ENCODE measurements at places on chromosomes 13 and 19.

- DNase-seq = no peak
Measured at GRCh38 chr19:36103040-36103626, 7.8 kb upstream of the OVOL3 start.

DNA sequence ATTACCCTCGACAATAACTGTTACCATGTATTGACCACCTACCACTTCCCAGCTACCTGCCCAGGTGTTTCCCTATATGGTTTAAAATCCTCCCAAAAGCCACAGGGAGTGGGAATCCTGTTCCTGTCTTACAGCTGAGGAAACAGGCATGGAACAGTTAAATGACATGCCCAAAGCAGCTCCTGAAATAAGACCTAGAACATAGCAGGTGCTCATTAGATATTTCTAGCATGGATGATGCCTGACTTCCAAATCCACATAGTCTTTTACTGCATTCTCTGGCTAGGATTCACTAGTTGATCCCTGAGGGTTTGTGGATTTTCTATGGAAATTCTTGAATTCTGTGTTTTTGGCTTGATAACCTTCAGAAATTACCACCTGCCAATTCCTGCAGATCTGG, 13.0 kb downstream of the KCNN4 start:
- no peak for DNase-seq

GRCh38 chr13:100794575-100794974, 120.0 kb upstream of the TMTC4 start:
- no peak for DNase-seq

- no peak for DNase-seq
Measured at GRCh38 chr19:45772130-45772840, 3.2 kb upstream of the SIX5 start.

- DNase-seq = no peak
Measured at GRCh38 chr19:5537870-5538269, 29.9 kb downstream of the TINCR start.

GRCh38 chr13:21675095-21675991, 4.5 kb downstream of the FGF9 start:
- DNase-seq = peak; percentile 48

- no peak for DNase-seq
Measured at GRCh38 chr13:65054277-65054676, 2175.9 kb downstream of the PCDH9 start.

GRCh38 chr13:110056640-110057039, 250.3 kb downstream of the COL4A1 start:
- DNase-seq = no peak

- no peak for DNase-seq
Measured at GRCh38 chr13:68982961-68983619, 1124.5 kb upstream of the ATXN8OS start.

DNA sequence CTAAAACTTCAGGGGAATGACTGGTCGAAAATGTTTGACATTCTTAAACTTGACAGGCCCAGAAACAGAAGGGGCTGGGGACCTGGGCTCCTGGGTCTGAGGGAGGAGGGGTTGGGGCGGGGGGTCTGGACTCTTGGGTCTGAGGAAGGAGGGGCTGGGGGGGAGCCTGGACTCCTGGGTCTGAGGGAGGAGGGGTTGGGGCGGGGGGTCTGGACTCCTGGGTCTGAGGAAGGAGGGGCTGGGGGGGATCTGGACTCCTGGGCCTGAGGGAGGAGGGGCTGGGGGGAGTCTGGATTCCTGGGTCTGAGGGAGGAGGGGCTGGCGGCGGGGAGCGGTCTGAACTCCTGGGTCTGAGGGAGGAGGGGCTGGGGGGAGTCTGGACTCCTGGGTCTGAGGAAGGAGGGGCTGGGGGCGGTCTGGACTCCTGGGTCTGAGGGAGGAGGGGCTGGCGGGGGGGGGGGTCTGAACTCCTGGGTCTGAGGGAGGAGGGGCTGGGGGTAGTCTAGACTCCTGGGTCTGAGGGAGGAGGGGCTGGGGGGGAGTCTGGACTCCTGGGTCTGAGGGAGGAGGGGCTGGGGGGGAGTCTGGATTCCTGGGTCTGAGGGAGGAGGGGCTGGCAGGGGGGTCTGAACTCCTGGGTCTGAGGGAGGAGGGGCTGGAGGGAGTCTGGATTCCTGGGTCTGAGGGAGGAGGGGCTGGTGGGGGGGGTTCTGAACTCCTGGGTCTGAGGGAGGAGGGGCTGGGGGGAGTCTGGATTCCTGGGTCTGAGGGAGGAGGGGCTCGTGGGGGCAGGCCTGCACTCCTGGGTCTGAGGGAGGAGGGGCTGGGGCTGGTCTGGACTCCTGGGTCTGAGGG, 5.5 kb upstream of the KLK6 start:
- no peak for DNase-seq

- no peak for DNase-seq
Measured at GRCh38 chr13:92591117-92591516, 635.5 kb upstream of the GPC6 start.

DNA sequence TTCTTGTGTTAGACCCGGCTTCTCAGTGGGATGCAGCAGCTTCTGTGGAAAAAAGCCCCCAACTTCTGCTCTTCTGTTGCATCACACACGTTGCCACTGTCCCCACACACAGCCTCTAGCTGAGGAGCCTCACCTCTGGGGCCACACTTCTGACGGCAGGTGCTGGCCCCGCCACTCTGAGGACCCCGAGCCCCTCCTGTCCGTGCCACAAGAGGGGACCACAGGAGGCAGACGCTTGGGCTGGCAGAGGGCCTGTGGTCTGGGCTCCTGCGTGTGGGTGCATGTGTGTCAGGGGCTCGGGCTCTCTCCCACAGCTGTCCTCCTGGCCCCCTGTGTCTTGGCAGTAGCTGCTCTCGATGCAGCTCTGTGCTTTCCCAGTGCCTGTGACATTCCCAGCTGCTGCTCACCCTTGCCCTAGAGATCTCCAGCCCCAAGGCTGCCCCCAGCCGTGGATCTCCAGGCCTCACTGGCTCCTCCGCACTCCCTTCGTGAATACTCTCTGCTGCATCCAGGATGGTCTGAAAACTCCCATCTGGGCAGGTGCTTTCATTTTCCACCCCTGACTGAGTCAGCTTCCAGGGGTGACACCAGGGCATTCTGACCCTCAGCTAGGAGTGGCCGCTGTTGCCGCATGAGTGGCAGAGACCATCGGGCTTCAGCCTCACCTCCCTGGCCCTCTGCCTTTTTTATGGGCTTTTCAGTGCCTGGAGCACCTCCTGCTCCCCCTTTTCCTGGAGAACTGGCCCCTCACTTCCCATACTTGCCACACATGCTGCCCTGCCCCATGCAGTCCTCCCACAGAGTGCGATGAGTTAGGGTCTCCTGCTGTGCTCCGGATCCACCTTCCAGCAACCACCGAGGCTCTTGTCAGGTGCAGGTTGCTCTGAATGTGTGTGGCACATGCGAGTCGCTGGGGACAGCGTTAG, 13.7 kb downstream of the MAU2 start:
- DNase-seq = no peak

- no peak for DNase-seq
Measured at GRCh38 chr19:7492558-7492957, 3.7 kb upstream of the PEX11G start.

GRCh38 chr13:112885242-112885781, 83.7 kb upstream of the MCF2L start:
- DNase-seq = no peak

- DNase-seq = no peak
Measured at GRCh38 chr13:39373145-39373544, 229.8 kb downstream of the LHFPL6 start.

DNA sequence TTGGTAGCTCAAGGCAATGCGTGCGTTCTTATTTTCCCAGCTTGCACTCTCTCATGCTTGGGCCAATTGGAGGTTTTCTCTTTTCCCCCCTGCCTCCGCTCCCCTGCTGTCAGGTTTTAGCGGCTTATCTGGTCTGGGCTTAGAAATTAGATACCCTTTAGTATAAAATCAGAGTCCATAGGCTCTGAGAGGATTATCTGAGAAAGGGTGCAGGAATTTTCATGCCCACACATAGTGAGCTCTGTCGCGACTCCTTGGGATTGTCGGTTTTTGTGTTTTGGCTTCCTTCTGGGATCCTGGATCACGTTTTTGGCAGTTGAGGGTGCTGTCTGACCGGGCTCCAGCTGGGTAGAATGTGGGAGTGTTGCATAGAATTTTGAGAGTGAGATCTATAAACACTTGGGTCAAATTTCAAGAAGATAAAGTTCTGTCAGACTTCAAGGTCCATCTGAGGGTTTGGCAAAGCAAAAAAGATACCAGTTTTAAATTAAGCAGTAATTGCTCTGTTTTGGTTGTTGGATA, 12.4 kb downstream of the CHAF1A start:
- no peak for DNase-seq

- no peak for DNase-seq
Measured at GRCh38 chr13:46675016-46675415, 121.9 kb downstream of the ESD start.

GRCh38 chr13:29448174-29448573, 147.3 kb downstream of the SLC7A1 start:
- no peak for DNase-seq

GRCh38 chr19:13691569-13692435, 72.5 kb upstream of the MRI1 start:
- DNase-seq = peak; percentile 89

GRCh38 chr19:10450191-10450852, 30.0 kb downstream of the PDE4A start:
- no peak for DNase-seq

- DNase-seq = no peak
Measured at GRCh38 chr19:31100206-31100590, 249.0 kb downstream of the TSHZ3 start.

GRCh38 chr13:34025746-34026145, 207.8 kb downstream of the RFC3 start:
- no peak for DNase-seq

DNA sequence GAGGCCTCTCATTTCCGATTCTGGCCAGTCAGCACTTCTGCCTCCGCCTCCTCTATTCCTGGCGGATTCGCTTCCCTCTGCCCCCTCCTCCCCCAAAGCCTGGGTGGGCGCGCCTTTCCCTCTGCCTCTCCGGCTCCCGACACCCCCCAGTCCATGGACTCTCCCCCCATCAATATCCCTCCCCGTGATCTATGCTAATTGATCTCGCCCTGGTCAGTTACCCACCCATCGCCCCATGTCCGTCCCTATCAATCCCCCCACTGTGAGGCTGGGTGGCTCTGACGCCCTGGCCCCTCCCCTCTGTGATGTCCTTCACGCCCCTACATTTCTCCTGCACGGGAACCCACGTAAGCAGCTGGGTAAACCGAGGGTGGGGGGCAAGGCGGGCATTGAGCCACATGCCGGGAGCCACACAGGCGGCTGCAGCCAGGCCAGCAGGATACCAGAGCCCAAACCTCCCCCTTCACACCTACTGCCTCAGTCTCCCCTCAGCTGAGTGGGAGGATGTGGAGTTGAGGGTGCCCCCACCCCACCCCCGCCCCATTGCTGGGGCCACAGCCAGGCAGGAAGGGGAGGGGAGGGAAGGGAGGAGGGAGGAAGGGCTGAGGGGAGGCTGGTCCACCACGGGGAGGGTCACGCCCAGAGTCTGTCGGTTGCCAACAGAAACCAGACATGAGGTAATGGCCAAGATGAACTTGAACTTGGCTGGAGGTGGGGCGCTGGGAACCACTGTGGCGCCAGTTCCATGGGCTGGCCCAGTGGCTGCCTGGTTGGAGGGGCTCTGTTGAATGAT, 21.0 kb downstream of the SMIM24 start:
- DNase-seq = no peak

DNA sequence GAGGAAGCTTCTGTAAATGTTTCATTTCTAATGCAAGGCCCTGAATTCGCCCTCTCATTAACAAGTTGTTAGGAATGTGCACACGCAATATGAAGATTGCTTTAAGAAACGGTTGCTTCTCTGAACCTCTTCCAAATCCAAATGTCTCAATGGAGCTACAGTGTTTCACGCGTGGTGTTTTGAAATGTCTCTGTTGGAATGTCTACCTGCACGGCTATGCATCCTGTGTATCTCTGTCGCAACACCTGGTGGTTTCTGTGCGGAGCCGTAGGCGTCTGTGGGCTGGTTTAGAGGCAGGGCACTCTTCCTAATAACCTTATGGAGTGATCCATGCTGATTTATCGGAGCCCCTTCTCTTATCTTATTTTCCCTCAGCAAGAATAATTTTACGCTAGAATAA, 1584.2 kb upstream of the SLC10A2 start:
- DNase-seq = no peak

DNA sequence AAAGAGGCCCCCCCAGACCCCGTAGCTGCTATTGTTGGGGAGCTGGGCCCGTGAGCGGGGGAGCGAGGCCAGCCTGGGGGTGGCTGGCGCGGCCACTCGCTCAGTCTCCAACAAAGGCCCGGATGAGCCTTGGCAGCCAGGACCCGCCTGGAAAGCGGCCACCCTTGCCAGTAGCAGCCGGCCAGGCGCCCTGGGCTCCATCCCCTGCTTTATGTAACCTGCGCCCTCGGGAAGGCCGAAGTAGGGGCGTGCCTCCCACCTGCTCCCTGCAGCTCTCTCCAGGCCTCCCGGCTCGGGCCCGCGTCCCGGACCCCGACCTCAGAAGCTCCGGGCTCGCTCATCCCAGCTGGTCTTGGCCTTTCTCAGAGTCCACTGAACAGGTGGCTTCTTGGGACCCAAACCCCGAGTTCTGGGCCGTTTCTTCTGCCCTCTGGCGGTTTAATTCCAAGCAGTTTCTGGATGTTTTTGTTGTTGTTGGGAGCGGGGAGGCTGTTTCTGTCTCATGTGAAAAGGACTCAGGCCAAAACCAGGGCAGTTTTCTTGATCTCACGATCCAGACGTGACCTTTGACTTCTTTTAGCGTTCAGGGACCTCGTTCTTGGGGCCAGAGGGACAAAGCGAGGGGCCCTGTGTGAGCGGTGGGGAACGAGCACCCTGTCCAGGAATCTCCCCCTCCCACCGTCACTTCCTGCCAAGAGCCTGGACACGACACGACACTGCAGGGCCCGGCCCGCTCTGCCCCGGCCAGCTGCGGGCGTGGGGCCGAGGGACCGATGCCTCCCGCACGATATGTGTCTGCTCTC, 1.2 kb downstream of the CDC34 start:
- DNase-seq = peak; percentile 55

GRCh38 chr19:23415034-23415433, 19.8 kb upstream of the ZNF91 start:
- DNase-seq = no peak

DNA sequence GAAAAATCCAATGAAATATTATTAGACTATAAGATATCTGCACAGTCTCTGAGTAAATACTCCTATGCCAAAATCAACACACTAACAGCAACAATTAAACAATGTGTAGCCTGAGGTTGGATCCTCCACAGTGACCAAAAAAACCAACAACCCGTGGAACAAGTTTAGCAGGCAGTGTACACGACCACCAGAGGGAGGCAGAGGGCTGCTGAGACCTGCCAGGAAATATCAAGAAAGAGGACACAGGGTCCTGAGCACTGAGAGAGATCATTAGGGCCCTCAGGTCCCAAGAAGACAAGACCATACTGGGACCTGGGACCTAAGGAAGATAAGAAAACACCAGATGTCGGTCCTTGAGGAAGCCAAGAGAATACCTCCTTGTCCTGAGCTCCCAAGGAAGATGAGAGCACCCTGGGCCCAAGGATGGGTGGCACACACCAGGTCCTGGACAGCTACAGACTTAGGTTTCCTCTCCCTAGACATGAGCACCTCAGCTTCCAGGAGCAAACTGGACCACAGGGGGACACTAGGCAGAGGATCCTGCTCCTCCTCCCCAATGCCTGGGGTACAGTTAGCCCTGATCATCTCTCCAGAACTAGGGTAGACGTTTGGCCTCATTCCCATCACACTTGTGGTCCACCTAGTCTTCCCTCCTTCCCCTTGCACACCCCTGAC, 822 bp upstream of the ZNF274 start:
- no peak for DNase-seq

GRCh38 chr13:51643882-51644281, 59.6 kb downstream of the WDFY2 start:
- DNase-seq = no peak
